Activated CD4-positive, alpha-beta T cell treated with anti-CD3 and anti-CD28 coated beads for 48 hours (primary cell): ENCODE measurements at places on chromosomes 1 and 21.
A peak's percentile ranks its signal among the peaks of the same experiment; 100 is the strongest.

DNA sequence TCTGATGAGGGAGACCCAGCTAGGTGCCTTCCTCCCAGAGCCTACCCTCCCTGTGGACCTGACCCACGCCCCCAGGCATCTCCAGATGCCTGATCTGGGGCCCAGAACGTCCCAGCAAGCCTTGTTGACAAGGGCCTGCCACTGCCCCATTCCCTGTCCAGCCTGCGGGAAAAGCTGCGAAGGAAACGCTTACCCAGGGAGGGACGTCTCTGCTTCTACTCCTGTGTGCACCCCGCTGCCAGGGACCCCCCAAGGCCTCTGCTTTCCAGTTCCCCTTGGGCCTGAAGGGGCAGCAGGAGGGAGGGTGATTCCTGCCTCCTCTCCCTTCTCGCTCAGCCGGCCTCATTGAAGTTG is 11.6 kb upstream of the CLSTN1 start:
- DNase-seq: no peak

- no peak for DNase-seq
Measured at GRCh38 chr1:200437088-200437487, 27.3 kb upstream of the ZNF281 start.

- peak; percentile 45 for DNase-seq
Measured at GRCh38 chr1:206117151-206117948, at the start of gene AVPR1B. Gene AVPR1B, minus strand, starts transcription at chr1:206117388. Its CDS starts 498 bp downstream, at chr1:206116890.

DNA sequence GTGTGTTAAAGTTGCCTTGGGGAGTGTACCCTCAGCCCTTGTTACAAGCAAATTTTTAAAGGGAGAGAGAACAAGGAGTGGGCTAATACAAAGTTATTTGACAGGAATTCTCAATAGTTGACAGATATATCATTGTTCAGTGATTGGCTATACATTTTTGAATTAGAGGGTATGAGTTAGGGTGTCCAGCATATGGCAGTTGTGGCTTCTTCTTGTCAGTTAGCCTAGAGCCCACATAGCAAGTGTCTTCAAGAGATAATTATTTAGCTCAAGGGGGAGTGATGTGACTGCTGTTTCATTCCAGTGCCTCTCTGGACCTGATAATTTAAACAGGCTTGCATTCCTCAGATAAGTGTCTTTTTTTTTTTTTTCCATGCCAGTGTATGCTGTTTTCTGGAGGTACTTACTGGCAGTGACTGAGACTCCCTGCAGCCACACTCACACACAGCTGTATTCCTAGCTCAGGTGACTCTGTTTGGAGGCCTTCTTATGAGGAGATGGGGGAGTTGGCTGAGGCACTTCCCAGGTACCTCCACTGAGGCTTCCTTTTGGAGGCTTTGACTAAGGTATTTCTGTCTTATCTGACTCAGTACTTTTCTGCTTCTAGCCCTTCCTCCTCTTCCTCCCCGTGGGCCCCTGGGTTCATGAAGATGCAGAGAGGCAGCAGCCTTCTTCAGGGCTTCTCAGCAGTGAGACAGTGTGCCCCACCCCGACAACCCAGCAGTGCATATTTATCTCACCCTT is 32.3 kb downstream of the IVNS1ABP start:
- DNase-seq: peak; percentile 17

DNA sequence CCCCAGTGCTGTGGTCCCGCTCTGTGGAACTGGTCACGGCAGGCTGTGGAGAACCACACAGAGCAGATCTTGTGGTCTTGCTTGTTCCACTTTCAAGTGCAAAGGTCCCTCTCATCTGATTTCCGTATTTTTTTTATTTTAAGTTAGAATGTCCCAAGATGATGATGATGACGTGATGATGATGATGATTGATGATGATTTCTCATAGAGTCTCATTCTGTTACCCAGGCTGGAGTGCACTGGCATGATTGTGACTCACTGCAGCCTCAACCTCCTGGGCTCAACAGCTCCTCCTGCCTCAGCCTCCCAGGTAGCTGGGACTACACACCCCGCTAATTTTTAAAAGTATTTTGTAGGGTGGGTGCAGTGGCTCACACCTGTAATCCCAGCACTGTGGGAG is 12.2 kb downstream of the EVA1C start:
- DNase-seq: no peak

GRCh38 chr21:42336054-42336453 is 14.7 kb downstream of the TFF2 start:
- no peak for DNase-seq

- DNase-seq: no peak
Measured at GRCh38 chr1:166691476-166691875, 147.8 kb upstream of the POGK start.

DNA sequence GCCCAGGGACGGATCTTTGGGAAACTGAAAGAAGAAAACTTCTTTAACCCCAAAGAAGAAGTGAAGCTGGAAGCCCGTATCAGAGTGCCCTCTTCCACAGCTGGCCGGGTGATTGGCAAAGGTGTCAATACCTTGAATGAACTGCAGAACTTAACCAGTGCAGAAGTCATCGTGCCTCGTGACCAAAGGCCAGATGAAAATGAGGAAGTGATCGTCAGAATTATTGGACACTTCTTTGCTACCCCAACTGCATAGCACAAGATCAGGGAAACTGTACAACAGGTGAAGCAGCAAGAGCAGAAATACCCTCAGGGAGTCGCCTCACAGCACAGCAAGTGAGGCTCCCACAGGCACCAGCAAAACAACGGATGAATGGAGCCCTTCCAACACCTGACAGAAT is 114.0 kb downstream of the NBPF12 start:
- no peak for DNase-seq

DNA sequence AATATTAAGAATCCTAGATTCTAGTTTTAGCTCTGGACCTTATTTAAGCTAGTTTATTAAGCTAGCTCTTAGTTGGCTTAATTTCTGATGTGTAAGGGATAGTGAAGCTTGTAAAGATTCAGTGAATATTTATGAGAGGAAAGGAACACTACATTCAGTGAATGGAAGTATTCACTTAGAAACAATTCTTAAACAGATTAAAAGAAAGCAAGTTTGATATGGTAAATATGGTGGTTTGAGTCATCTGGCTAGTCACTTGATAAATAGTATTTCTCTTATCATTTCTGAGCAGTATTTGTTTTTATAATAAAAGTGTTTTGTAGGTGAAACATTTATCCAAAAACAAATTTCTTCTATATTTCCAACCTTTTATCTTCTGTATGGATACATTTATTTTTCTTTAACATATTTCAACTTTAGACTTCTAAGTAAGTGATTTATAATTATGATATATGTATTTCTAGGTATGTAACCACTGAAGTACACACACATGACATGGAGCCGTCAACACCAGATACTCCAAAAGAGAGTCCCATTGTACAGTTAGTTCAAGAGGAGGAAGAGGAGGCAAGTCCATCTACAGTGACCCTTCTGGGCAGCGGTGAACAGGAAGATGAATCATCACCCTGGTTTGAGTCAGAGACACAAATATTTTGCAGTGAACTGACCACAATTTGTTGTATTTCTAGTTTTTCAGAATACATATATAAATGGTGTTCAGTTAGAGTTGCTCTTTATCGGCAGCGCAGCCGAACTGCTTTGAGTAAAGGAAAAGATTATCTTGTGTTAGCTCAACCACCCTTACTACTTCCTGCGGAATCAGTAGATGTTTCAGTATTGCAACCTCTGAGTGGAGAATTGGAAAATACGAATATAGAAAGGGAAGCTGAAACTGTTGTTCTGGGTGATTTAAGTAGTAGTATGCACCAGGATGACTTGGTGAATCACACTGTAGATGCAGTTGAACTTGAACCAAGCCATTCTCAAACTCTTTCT is 55.6 kb downstream of the SUCO start:
- DNase-seq: peak; percentile 44

DNA sequence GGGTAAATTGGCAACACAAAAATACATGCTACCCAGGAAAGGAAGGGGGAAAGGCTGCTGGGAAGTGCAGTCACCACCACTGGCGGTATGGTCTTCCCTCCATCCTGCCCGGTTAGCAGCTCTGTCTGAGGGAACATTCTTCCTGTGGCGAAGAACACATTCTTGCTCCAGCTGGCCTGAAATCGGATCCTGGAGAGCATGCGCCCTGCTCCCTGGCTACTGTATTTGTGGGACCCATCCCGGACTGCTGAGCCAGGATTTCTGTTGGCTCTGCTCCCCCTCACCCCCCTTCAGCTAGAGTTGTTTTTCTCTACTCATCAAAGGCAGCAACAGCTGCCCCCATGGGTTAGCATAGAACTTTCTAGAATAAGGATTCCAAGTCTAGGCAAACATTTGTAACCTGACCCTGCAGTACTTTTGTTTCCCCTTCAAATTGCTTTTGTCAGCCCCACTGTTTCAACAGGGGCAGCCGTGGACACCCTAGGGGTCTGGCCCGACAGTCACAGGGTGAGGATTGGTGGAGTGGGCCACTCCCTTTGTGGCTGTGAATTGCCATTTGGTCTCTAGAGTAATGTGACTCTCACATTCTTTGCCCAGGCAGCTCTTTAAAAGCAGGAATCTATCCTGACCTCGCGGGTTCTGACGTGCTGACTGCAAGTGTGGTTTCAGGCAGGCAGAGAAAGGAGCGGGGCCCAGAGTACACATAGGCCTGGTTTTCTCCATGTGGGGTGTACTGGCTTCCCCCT is 157.7 kb downstream of the TOMM20 start:
- no peak for DNase-seq

GRCh38 chr1:3905266-3905952 is 5.3 kb upstream of the C1orf174 start:
- DNase-seq: no peak

DNA sequence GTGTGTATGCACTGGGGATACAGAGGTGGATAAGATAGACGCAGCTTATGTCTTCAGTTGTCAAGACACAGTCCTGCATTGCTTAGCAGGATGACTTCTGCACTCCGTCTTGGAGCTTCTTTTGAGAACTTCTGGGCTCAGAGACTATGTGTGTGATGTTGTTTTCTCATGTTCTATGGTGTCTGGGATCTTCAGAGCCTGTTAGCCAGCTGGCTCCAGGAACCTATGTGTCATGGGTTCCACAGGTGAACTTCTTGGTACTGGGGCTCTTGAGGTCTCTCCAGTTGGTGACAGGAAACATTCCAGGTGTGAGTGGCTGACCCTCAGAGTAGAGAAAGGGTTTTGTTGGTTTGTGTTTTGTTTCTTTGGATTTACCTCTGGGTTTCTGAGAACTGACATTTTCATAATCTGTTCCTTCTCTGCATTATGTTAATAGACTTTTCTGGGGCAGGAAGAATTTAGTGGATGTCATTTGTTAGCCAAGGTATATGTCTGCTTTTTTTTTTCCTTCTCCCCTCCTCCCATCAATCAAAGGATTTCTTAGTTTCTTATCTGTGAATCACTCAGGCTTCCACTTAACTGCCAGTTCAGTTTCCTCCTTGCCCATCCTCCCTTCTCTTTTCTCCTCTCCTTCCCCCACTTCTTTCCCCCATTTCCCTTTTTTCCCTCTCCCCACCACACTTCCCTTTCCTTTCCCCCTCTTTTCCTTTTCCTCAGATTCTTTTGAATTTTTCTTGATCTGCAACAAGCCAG is 18.1 kb downstream of the FGGY start:
- DNase-seq: no peak
